ENCODE measurements at places on chromosomes 2 and 18.

- no peak for DNase-seq
Observed at GRCh38 chr2:206937555-206937954, 1.8 kb upstream of the CPO start.

GRCh38 chr2:73368781-73369180 lies 16.9 kb upstream of the ALMS1 start:
- DNase-seq = no peak

DNA sequence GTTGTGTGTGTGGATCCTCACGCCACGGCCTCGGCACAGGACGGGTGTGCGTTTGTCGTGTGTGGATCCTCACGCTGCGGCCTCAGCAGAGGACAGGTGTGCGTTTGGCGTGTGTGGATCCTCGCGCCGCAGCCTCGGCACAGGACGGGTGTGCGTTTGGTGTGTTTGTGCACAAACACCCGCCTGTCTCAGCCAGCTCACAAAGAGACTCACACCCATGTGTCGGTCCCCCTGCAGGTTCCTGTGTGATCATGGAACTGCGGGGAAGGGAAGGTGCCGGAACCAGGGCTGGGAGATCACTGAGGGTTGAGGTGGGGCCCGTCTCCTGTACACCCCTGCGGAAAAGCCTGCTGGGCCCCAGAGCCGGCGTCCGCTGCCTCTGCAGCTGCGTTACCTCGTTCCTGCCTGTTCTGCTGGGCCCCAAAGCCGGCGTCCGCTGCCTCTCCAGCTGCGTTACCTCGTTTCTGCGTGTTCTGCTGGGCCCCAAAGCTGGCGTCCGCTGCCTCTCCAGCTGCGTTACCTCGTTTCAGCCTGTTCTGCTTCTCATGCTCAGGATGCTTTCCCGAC lies 53.6 kb downstream of the CTDP1 start:
- DNase-seq = no peak

DNA sequence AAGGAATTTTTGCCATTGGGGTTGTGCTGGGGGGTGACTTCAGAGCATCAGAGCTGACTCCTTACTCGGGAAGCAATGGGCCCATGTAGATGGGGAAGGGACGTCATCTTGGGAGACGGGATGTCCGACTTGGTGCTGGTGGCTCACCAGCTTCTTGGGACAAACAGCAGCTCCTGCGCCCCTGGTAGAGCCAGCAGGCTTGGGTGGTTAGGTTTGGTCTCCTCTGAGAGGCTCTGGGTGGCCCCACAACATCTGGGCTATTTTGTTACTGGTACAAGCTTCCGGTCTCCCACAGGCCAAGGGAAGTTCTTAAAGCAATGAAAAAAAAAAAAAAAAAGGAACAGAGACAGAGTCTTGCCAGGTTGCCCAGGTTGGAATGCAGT lies 1.8 kb downstream of the NGEF start:
- DNase-seq = no peak

- DNase-seq = no peak
Observed at GRCh38 chr2:239303711-239304532, 96.9 kb downstream of the HDAC4 start.

Data from globus pallidus (tissue), 1 donor.